ENCODE measurements at places on chromosomes 2 and 18.

DNA sequence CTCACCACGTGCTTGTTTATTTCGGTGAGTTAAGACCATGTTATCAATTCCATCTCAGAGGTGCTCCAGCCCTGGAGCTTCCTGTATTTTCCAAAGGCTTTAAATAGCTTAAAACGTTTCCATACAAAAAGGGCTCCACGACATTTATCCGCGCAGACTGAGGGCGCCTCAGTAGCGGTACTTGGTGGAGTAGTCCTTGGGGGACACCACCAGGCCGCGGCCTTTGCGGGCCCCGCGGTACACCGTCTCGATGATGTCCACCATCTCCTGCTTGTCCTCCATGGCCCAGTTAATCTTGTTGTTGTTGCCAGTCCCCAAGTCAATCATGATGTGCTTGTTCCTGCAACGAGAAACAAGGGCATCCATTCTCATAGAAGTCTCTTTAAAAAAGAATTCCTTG, 9.1 kb downstream of the HSBP1L1 start:
- no peak for DNase-seq

GRCh38 chr2:383178-383577, 95.3 kb upstream of the ALKAL2 start:
- no peak for DNase-seq

GRCh38 chr18:31950583-31950982, 7.7 kb upstream of the TRAPPC8 start:
- DNase-seq: no peak

- DNase-seq: peak; percentile 14
Observed at GRCh38 chr18:12882453-12883371, 1.3 kb downstream of the PTPN2 start.

GRCh38 chr2:184154438-184154837, 443.9 kb upstream of the ZNF804A start:
- DNase-seq: no peak

GRCh38 chr18:74541703-74542555, 7.6 kb downstream of the CNDP1 start:
- DNase-seq: no peak

GRCh38 chr2:241986836-241987641, 117.5 kb downstream of the RTP5 start:
- no peak for DNase-seq

GRCh38 chr2:177604271-177605065, 211.9 kb downstream of the AGPS start:
- no peak for DNase-seq

DNA sequence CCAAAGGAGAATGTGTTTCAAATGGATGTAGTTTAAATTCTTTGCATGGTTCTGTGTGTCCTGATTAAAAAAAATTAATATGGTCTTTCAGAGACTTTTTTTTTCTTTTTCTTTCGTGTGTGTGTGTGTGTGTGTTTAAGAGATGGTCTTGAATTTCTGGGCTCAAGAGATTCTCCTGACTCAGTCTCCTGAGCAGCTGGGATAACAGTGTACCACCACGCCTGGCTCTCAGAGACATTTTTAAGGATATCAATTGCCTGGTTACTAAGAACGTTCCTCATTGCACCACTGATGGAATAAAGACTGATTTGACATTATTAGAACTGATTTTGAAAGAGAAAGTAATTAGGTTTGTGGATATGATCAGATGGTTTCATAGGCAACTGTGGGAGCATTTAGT, 163.8 kb upstream of the SMAD7 start:
- no peak for DNase-seq

DNA sequence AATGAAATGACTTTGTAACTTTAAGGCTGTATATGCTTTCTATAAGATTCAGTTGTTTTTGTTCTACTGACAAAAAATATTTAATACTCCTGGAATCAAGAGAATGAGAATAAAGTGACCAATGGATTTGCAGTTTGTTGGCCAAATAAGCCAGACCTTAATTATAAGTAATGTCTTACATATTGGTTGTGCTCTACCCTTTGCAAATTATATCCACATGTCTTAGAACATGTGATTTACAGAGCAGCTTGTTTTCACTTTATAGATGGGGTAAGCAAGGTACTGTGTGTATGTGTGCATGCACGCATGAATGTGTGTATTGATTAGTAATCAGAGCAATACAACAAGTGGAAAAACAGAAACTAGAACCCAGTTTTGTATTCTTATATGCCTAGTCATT, 59.1 kb downstream of the RMDN2 start:
- DNase-seq: no peak

DNA sequence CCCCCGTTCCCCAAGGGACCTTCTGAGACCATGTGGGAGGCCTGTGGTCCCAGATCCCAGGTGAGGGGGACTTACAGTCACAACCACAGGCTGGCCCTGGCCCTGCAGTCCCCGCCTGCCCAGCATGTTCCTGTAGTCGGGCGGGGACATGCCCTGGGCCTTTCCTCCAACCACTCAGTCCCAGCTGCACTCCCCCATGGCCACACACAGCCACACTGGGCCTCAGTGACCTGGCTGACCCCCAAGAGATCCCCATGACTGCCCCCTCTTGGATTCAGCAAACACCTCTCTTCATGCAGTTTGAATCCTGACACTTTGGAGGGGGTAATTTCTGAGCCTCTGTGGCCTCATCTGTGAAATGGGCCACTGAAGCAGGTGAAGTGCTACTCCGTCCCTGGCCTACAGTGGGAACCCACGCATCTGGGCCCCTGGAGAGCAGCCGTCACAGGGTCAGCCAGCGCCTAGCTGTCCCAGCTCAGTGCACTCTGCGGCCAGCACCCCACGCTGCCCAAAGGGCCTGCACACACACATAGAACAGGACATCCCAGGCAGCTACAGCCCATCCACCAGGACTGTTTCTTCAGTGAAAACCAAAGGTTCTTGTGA, 12.7 kb upstream of the ARHGEF4 start:
- DNase-seq: no peak

GRCh38 chr2:218298314-218298875, 6.1 kb upstream of the TMBIM1 start:
- DNase-seq: no peak

GRCh38 chr2:104965900-104966299, 72.0 kb upstream of the MRPS9 start:
- DNase-seq: no peak

DNA sequence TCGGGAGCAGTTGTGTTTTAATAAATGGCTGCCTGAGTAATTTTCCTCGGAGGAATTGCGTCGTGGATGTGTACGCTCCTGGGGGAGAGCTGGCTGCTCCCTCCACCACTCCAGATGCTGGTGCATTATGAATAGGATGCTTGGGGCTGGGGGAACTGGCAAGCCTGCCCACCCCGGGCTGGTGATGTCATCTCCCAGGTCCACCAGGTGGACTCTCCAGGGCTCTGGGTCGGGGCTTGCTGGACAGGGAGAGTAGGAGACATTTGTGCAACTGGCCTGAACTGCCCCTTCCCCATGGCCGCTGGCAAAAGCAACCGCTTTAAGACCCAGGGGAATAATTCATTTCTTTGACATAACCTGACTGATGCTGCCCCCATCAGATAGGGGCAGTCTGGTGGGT, 158.7 kb downstream of the KLHL29 start:
- no peak for DNase-seq

GRCh38 chr18:10564975-10565773, 39.3 kb downstream of the NAPG start:
- no peak for DNase-seq

- DNase-seq: no peak
Observed at GRCh38 chr2:160283675-160284074, 83.6 kb upstream of the ITGB6 start.

DNA sequence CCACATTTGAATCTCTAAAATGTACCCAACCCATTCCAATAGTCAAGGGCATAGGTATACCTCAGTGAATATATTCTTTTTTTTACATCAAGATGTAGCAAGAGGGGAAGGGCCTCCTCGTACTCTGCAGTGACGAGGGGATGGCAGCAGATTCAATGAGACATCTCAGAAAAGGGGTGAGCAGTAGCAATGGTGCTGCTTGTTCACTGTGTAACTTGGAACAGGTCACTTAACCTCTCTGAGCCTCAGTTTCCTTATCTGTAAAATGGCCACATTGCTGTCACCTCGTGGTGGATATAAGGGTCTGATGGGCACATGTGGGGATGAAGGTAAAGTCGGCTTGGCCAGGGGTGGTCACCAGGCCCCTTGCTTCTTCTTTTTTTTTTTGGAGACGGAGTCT, 221.6 kb downstream of the SEPTIN10 start:
- no peak for DNase-seq

- peak; percentile 15 for DNase-seq
Observed at GRCh38 chr18:12703664-12704063, 822 bp downstream of the PSMG2 start.

- DNase-seq: no peak
Observed at GRCh38 chr2:175396696-175397095, 215.2 kb upstream of the ATP5MC3 start.

- no peak for DNase-seq
Observed at GRCh38 chr2:99338029-99338585, 918 bp downstream of the EIF5B start.

DNA sequence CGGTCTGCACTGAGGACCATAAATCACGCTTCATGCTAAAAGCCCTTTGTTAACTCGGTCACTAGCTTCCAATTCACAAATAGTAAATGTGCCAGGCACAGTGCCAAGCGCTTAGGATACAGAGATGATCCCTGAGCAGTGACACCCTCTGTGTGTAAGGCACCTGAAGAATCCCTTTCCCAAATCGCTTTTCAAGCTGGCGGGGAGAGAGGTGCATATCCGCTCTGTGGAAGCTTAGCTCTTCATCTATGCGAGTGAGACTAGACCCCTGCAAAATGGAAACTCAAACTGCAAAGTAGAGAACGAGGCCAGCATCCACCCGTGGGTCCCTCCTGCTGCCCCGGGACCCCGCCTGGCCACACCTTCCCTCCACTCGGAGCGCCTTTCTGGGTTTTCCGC, 2.4 kb downstream of the PIEZO2 start:
- DNase-seq: no peak

GRCh38 chr2:233381638-233381995, 27.3 kb downstream of the DGKD start:
- no peak for DNase-seq

DNA sequence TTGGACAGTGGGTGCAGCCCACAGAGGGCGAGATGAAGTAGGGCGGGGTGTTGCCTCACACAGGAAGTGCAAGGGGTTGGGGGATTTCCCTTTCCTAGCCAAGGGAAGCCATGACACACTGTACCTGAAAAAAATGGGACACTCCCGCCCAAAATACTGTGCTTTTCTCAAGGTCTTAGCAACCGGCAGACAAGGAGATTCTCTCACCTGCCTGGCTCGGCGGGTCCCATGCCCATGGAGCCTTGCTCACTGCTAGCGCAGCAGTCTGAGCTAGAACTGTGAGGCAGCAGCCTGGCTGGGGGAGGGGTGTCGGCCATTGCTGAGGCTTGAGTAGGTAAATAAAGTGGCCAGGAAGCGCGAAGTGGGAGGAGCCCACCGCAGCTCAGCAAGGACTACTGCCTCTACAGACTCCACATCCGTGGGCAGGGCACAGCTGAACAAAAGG, 244.7 kb downstream of the NBAS start:
- no peak for DNase-seq

DNA sequence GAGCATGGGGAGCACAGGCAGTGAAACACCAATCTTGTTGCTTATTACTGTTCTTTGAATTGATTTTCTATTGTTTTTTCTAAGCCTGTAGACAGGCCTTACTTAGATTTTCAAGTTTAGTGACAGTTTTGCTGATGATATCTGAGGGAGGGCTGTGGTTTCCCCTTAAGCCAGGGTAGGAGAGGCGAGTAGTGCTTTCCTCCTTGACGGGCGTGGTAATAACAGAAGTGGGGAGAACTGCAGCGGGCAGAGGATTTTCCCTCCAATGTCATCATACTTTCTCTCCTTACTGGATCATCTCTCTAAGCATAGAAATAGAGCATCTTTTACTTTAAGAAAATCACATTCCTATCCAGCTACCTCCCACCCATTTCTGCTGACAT, 314.4 kb downstream of the ALK start:
- no peak for DNase-seq

- no peak for DNase-seq
Observed at GRCh38 chr2:53535234-53535840, 232.3 kb upstream of the CHAC2 start.

DNA sequence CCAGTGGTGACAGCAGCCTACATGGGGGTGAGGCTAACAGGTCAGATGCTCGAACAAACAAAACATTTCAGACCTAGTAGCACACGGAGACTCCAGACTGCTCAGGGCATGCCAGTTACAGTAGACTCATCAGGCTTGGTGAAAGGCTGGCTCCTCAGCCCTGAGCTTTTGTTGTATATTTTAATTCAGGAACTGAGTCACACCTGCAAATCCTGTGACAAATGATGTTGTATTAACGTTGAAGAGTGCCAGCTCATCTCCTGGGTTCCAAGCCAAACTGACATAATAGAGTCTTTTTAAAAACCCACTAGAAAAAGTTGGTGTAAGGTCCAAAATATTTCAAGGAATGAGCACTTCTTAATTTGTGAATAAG, 65.3 kb downstream of the C1D start:
- no peak for DNase-seq

DNA sequence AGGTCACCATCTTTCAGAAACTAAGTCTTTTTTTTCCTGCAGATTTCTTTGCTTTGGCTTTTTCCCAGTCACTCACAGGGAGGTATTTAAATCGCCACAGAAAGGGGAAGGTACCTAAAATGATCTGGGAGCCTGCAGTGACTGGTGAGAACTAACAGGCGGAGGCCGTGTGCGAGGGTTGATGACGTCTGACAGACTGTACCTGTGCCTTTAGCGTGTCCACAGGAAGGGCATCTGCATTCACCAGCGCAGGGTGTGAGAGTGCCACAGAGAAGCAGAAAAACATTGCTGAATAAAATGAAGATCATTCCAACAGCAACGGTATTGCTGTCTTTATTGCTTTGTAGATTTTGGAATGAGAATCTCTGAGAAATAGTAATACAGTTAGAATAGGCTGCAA, 5.7 kb downstream of the CTDP1 start:
- peak; percentile 17 for DNase-seq

GRCh38 chr2:102027036-102027980, 35.5 kb downstream of the IL1R2 start:
- no peak for DNase-seq

- DNase-seq: no peak
Observed at GRCh38 chr2:153403940-153404339, 74.6 kb downstream of the RPRM start.

- no peak for DNase-seq
Observed at GRCh38 chr2:105187531-105187930, 54.0 kb upstream of the GPR45 start.
